DMS79 treated with DMSO at 0.1 percent for 48 hours (cell line): ENCODE measurements at places on chromosomes 11 and 22.

DNA sequence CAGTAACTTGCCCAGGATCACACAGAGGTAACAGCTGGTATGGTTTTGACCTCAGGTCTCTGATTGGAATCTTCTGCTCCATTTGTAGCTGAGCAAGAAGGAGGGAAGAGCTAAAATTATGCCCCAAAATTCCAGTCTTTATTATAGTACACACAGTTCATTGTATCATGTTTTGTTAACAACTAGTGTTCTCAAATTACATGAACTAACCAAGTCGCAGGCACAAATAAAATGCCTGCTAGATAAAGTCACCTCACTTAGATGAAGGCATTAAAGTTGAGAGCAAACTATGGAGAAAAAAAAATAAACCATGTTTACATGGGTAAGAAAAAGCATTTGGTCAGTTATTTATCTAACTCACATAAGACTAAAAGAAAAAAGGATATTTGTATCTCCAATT is 58.8 kb downstream of the PDGFD start:
- no peak for DNase-seq

DNA sequence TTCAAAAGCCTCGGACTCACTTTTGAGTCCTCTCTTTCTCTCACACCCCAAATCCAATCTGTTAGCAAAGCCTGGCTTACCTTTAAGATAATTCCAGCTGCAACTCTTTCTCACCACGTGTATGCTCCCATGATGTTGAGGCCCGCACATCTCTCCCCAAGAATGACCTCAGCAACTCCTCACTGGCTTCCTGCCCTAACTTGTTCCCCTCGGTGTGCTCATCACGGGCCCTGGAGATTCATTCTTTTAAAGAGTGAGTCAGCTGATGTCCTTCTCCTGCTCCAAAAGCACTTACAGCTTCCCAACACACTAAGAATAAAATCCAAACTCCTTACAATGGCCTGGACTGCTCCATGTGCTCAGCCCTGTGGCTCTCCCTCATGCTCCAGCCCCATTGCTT is 1041.3 kb downstream of the OPCML start:
- DNase-seq: no peak

DNA sequence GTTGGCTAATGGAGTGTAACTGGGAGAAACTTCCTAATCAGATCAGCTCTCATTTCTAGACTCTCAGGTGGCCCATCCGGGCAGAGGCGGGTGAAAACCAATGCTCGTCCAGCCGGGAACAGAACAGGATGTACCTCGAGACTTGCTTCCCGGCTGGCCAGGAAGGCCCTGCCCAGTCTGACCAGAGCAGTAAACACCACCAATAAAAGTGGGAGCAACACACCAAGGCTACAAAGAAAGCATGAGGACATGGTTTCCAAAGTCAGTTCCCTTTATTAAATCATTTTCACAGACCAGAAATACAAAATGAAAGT is 940 bp upstream of the TNKS1BP1 start:
- no peak for DNase-seq

DNA sequence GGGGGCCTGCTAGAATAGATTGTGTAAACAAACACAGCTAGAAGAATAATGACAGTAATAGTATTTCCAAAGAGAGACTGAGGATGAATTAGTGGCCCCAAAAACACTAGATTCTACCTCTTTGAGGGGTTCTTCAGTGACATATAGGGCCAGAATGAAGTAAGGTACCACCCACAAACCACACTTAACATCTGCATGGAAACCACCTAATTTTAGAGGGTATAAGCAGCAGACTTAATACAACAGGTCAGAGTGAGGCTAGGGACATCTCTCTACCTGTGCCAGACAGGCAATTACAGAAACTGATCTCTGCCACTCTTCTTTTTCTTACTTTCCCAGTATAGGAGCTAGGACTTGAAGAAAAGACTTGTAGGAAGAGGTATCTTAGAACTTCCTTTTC is 20.1 kb downstream of the ELP4 start:
- DNase-seq: no peak

DNA sequence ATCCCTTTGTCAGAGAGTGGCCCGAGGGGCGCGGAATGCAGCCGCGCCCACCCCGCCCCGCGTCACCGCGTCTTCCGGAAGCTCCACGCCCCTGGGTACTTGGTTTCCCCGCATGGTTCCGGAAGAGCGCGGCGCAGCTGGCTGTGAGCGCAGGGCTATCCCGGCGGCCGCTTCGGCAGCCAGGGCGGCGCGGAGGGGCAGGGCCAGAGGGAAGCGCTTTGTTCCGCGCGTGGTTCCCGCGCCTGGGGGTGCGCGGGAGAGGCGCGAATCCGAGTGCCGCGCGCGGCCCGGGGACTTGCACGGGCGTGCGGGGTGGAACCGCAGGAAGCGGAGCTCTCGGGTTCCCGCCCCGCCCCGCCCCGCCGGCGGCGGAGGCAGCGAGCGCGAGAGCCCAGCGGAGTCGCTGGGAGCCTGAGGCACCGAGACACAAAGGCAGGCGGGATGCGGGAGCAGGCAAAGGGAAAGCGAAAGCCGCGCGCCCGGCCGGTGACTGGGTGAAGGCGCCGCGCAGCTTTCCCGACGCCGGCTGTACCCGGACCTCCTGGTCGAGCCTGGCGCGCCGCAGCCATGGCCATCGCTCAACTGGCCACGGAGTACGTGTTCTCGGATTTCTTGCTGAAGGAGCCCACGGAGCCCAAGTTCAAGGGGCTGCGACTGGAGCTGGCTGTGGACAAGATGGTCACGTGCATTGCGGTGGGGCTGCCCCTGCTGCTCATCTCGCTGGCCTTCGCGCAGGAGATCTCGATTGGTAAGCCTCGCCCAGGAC is at the start of gene PANX1:
TSS of gene PANX1 (plus strand) at position 96 of the 766 bp plus-strand sequence. CDS start at position 568, 472 bp downstream.
- peak; percentile 90 for DNase-seq

GRCh38 chr11:106091480-106092123 is 14.1 kb downstream of the AASDHPPT start:
- DNase-seq: no peak

GRCh38 chr11:109998921-109999320 is 94.3 kb upstream of the ZC3H12C start:
- DNase-seq: no peak

GRCh38 chr22:28883917-28884746 is 760 bp downstream of the ZNRF3 start:
- DNase-seq: no peak

DNA sequence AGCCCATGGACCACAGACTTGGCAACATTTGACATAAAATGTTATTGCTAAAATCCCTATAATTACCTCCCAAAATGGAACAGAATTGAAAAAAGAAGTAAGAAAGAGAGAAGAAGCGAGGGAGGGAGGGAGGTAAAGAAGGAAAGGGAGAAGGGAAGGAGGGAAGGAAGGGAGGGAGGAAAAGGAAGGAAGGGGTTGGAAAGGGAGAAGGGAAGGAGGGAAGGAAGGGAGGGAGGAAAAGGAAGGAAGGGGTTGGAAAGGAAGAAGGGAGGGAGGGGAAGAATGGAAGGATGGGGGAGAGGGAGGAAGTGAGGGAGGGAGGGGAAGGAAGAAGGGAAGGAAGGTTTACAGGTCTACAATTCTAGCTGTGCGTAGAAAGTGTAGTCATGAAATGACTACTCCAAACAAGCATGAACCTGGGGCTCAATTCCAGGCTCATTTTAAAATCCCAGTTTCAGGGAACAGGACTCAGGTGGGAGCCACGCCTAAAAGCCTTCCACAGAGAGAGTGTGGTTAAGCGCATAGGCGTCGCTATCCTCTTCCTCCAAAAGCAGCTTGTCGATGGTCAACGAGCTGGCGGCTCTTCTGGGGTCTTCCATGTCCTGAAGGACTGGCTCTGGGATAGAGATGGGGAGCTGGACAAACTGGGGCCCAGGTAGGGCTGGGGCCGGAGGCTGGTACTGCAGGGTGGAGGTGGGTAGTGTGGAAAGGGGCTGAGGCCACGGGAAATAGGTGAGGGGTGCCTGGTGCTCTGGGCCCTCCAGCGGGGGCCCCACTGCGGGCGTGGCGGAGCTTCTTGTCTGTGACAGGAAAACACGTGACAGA is 25.1 kb downstream of the POU2AF1 start:
- no peak for DNase-seq

DNA sequence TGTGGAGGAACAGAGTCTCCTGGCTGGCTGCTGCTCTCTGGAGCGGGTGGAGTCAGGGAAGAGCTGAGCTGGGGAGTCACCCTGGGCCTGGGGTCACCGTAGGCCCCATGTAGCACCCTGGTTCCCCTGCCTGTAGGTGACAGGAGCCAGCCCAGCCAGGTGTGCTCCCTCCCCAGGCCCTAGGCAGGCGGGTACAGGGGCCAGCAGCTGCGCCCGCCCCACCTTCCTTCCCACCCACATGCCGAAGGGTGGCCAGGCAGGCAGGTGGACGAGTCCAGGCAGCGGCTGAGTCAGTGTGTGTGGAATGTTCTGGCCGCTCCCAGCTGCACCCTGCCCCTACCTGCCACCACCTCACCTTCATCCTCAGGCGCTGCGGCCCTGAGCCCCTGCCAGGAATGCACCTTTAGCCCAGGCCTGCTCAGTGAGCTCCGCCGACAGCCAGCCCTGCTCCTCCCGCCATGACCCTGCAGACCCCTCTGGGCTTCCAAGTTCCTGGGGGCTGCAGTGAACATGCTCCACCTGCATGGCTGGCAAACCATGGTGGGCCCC is 654 bp upstream of the SYT8 start:
- DNase-seq: no peak
